ENCODE measurements at places on chromosomes 13 and 19. TPM values are rescaled to one million over a fixed set of nuclear protein-coding genes. Genes with fewer than 3 reads are reported as not detected.

DNA sequence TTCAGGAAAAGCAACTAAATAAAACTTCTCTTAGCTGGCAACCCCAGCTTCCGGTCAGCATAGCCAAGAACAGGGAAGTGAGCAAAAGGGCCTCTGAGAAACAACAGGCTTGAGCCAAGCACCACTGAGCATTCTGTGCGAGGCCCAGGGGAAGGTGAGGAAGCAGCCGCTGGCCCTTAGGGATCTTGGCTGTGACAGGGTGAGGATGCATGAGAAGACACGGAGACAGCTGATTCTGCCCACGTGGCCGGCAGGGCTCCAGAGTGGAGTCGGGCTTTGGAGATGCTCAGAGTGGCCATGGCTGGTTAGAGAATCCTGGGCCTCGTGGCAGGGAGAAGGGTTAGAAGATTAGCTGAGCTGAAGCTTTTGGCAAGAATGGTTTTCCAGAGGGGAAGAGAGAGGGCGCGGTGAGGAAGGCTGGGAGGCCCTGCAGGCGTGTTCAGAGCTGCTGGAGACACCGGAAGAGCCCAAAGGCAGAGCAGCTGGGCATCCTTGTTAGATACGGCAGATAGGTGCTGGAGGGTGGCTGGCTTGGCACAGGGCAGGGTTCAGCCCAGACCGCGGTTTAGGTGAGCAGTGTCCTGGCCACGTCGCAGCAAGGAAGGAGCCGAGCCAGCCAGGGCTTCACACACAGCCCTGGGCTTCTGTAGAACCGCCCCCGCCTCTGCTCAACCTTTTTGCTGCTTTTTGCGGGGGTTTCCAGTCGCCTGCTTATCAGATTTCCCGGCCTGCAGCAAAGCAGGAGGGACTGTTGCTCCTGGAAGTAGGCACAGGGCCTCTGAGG is 17.3 kb downstream of the UPF1 start:
- DNase-seq: peak; percentile 67

ZNF728 gene
- polyA plus RNA-seq: 0.14 TPM

DNA sequence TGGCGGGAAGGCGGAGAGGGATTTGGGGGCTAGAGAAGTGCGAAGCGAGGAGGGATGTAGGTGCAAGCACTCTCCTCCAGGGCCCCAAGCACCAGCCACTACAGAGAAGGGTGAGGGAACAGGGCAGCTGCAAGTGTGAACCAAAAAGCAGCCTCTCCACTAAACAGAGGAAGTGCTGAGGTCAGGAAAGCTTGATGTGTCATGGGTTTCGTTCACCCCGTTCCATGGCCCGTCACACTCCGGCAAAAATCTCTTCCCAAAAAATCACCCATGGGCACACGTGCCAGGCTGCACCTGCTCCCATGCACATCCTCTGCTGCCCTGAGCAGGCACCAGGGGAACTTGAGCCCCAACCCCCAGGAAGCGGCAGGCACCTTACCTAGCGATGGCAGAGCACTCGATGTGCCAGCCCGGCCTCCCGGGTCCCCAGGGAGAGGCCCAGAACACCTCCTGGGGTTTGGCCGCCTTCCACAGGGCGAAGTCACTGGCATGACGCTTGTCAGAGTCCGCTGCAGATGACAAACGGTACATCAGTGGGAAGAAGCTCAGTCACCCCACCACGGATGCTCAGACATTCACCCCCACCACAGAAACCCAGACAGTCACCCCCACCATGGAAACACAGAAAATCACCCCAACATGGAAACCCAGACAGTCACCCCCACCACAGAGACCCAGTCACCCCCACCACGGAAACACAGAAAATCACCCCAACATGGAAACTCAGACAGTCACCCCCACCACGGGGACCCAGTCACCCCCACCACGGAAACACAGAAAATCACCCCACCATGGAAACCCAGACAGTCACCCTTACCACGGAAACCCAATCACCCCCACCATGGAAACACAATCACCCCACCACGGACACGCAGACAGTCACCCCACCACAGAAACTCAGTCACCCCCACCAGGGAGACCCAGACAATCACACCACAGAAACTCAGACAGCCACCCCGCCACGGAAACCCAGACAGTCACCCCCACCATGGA is 29.0 kb downstream of the CARS2 start:
- no peak for DNase-seq

DNA sequence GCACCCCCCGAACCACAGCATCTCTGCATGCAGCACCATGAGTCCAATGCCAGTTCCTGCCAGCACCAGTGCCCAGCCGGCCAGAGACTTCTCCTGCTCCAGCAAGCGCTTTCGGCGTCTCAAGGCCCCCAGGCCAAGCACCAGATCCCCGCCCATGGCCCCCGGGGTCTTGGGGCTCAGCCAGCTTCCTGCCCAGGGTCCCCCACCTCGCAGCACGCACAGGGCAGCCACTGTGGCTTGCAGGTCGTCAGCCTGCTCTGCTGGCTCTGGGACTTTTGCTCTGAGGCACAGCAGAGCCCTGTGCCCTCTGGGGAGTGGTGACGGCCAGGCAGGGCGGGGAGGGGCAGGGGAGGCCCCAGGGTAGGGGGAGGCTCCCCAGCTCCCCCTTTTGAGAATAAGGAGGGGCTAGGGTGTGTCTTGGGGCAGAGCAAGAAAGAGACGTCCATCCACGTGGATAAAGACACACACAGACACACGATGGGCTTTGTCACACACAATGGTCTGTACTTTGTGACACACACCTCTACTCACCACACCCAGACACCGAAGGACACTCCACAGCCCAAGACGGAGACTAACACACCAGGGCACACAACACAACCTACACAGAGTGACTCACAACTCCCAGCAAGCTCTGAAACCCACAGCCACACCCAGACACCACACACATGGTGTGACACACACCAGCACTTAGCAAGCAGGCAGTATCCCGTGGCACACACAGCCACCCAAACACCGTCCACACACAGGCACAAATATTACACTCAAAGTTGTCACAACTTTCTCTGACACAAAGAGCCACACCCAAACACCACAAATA is at the start of gene KCNN4:
KCNN4 (minus strand) TSS at position 268 of the 820 bp plus-strand sequence; CDS start at position 156, 112 bp downstream.
- no peak for DNase-seq

ZNF383 gene
- 15.6 TPM for polyA plus RNA-seq

CRLF1 gene
- 215 TPM for polyA plus RNA-seq

GRCh38 chr19:6654347-6655310 is 15.3 kb downstream of the TNFSF14 start:
- DNase-seq: no peak

- no peak for DNase-seq
Observed at GRCh38 chr19:6963937-6964336, 57.3 kb downstream of the MBD3L2B start.

LRCH1 gene
- polyA plus RNA-seq: 20.3 TPM

IRGC gene
- not detected for polyA plus RNA-seq

All from right lung (tissue), 10 donors.